ENCODE measurements at places on chromosomes 3 and 15. TPM values are rescaled to one million over a fixed set of nuclear protein-coding genes. Genes with fewer than 3 reads are reported as not detected.

DNA sequence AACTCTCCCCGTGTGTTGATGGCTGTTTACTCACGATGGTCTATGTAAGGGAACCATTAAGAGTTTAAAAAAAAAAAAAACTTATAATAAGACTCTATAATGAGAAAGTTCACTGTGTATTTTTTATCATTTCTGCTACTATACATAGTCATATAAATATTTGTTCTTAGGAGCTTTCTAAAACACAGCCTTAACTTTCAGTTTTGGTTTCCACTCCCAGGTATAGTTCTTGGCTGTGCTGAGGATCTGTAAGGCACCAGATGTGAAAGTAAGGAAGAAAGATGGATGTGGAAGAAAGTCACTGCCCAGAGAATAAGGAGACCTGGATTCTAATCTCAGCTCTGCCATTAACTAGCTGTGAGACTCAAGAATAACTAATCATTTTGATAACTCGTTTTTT is 101.9 kb upstream of the THBS1 start:
- DNase-seq: no peak

- peak; percentile 60 for DNase-seq
Observed at GRCh38 chr15:36882487-36883131, 217.7 kb downstream of the MEIS2 start.

GRCh38 chr3:130948929-130949328 is 55.0 kb downstream of the ATP2C1 start:
- DNase-seq: no peak

- no peak for DNase-seq
Observed at GRCh38 chr3:129567176-129567705, 24.3 kb downstream of the H1-8 start.

- no peak for DNase-seq
Observed at GRCh38 chr3:108283989-108284388, 12.4 kb upstream of the HHLA2 start.

Gene DNASE1L3
- polyA plus RNA-seq: 4.3 TPM

DNA sequence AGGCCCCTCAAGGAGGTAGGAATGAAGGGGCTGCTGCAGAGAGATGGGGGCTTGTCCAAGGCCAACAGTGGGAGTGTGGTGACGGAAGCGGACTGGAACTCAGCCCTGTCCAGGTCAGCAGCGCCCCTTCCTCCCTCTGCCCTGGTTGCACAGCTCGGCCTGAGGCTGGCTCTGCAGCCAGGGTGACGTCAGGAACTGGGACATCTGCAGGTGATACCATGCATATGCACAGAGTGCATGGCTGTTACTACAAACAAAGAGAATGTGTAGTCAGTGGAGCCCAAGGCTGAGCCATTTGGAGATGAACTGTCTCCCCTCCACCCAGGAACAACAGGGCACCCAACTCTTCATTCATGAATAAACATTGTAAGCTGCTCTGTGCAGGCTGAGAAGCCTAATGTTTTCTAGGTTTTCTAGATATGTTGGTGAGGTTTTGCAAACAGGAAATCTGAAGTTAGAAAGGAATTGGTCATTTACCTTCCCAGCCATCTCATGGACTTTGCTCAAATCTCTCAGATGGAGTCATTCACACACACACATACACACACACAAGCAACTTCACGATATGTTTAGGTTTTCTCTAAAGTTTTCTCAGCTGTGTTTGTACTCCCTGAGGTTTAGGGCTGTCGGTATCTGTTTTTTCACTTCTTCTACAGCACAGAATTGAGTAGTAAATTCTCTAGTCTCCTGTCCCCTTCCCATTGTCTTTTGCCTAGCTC is 117.2 kb downstream of the TLE3 start:
- no peak for DNase-seq

DNA sequence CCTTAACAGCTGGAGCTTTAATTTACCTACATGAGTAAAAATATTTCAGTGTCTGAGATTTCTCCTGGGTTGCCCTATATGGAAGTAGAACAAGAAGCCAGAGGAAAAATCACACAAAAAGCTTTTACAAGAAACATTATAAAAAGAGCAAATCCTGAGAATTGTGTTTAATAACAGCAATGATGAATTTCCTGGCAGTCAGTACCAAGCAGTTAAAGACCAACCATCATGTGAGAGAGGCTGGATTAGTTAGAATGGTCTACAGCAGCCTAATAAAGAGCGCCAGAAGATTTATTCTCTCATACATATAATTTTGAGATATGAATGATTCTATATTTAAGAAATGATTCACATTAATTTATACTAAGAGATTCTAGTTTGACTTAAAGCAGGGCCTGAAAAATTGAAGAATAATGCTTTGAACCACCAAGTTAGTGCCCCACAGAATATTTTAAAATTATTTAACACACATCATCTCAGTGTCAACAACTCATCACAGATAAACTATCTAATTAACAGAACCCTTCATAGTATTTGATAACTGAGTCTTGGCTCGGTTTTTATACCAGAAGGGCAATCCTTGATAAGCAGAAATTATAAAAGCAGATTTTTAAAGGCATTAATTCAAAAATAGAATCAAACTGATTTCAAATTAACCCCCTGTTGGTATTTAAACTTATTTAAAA is 59.9 kb upstream of the DPH6 start:
- no peak for DNase-seq

GRCh38 chr3:143427631-143428030 is 308.1 kb downstream of the CHST2 start:
- no peak for DNase-seq

DNA sequence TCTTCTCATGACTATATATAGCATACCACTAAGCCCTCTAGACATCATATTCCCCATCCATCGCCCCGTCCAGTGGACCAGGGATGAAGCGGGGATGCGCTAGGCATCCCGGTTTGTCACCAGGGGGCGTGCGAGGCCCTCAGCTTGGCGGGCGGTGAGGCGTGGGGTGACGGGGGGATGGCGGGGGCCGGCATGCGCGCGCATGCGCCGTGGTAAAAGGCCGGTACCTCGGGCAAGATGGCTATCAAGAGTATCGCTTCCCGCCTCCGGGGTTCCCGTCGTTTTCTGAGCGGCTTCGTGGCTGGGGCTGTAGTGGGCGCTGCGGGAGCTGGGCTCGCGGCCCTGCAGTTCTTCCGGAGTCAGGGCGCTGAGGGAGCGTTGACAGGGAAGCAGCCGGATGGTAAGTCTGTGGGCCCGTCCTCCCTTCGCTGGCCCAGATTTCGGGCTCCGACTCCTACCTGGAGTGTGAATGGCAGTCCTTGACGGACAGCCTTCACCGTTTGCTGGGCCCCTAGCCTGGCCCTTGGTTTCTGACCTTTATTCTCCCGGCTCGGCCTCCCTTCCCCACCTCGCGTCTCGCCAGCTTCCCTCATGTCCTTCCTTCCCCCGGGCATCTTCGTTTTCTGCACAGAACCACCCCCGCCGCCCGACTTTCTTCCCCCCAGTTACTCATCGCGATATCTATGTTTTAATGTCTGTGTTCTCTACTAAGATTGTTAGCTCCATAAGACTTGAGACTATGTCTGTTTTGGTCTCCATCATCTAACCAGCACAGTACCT is at the start of gene EXOG:
Gene EXOG (plus strand): TSS at position 210 of the 780 bp plus-strand sequence. CDS start 28 bp downstream, at position 238.
- peak; percentile 76 for DNase-seq

GRCh38 chr3:52398670-52399081 is 46.2 kb downstream of the SEMA3G start:
- no peak for DNase-seq

DNA sequence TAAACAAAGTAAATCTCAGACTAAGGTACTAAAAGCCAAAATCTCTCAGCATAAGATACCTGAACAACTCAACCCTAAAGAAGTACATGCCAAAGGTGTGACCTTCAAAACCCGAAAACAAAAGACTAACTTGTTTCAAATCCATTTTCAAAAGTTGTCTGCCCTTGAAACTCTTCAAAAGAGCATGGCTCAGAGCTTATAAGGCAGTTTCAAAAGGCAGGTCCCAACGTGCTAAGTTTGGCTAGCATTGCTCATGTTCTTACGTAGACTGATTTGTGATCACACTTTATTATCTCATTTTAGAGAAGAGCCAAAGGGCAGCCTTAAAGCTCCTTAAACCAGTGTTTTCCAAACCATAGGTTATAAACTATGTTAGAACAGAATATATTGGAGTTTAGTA is 112.2 kb downstream of the FEZF2 start:
- no peak for DNase-seq

Gene MCCC1
- polyA plus RNA-seq: 55.6 TPM

- DNase-seq: no peak
Observed at GRCh38 chr3:48018841-48019240, 2.6 kb upstream of the MAP4 start.

- no peak for DNase-seq
Observed at GRCh38 chr3:133593243-133593642, 19.8 kb downstream of the CDV3 start.

GRCh38 chr15:48766196-48766595 is 44.7 kb downstream of the CEP152 start:
- DNase-seq: no peak

- DNase-seq: no peak
Observed at GRCh38 chr15:67573194-67573593, 30.7 kb downstream of the MAP2K5 start.

DNA sequence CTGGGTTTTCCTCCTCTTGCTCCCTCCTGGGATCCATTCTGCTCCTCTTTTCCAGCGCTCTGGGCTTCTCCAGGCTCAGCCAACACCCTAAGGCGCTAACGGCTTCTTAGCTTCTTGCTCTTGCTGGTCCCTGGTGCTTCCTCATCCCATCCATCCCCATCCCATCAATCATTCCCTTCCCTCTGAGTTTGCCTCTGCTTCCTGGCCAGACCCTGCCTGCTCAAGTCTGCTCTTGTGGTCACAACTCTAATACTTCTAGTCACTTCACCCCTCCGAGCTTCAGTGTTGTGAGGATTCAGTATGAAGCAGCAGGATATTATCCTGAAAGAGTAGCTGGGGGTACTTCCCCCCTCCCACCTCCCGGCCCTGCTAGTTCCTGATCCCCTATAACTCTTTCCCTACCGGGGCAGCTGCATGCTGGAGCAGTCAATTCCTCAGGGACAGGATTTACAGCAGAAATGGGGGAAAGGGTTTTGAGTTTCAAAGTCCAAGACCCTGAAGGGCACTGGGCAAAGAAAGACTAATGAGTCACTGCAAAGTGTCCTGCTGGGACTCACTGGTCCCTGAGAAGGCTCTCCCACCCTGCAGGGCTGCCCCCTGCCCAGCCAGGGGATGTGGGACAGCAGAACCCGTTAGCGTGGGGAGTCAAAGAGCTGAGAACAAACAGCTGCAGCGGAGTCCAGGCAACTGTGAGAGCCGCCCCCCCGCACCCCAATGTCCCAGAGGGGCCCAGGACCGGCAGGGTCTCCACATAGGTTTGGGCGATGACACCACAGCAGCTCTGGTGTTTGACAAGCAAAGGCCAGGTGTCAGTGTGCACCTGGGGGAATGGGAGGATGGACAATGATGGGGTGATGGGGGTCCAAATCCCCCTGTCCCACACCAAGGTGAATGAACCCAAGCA is 2.3 kb upstream of the SYNM start:
- DNase-seq: no peak
